ENCODE measurements at places on chromosomes 6 and 20.

- DNase-seq = no peak
These were observed 62.7 kb downstream of the NOL4L start for GRCh38 chr20:32522526-32522775.

DNA sequence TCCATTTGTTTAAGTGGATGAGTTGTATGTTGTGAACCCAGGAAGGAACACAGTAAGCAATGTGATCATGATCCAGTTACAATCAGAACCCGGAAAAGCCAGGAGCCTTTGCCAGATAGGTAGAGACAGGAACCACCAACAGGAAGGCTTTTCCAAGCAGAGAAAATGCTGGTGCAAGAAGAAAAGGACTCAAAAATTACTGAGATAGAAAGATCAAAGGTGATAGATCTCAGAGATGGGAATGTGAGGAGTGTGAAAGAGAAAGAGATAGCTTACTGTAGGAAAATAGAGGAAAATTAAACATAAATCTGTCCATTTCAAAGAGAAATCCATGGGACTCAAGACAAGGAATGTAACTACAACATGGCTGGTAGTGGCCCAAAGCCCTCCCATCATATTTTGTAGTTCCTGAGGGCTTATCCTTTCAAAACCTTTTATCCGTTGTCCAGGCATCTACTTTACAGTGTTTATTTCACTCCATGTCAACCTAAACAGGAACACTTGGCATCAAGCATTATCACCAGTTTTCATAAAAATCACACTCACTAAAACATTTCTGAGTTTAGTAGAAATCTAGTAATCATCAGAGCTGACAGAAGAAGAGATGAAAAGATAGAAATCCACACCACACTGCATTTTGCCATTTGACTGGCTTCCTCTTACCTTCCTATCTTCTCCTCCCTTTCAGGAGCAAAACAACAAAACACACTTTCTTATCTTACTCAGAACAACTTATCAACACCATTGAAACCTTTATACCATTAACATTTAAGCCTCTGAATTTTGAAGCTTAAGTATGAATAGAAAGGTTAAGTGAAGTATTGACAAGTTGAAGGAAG lies 44.5 kb upstream of the STXBP5 start:
- DNase-seq = no peak

DNA sequence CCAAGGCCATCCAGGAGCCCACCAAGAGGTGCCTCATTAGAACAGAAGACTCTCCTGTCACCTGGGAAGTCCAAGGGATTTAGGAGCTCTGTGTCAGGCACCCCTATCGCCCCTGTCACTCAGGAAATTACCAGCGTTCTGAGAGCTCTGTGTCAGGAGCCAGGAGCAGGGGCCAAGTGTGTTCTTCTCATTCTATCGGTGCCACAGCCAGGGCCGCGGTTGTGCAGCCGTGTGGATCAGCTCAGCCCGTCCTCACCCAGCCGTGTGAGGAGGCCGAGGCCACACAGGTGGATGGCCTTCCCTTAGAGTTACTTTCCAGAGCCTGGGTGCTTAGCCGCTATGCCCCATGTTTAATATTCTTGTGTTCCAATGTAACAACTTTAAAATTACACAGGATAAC lies 9.8 kb downstream of the MTG2 start:
- DNase-seq = no peak

DNA sequence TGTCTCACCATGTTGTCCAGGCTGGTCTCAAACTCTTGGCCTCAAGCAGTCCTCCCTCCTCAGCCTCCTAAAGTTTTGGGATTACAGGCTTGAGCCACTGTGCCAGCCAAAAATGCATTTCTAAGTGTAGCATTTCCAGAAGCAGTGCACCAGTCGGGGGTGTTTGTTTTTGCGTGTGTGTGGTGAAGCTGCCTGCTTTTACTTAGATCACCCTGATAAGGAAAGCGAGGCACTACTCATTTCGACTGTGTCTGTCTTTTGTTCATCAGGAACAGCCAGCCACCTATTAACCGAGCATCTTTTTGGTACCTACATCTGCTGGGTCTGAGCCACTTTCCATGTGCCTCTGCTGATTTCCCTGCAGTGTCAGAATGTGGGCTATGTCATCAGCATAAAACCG lies 18.7 kb downstream of the SIRT5 start:
- no peak for DNase-seq

GRCh38 chr6:90173262-90173925 lies 123.2 kb downstream of the BACH2 start:
- DNase-seq = no peak

GRCh38 chr20:62753626-62754025 lies 42.6 kb upstream of the MRGBP start:
- DNase-seq = no peak

DNA sequence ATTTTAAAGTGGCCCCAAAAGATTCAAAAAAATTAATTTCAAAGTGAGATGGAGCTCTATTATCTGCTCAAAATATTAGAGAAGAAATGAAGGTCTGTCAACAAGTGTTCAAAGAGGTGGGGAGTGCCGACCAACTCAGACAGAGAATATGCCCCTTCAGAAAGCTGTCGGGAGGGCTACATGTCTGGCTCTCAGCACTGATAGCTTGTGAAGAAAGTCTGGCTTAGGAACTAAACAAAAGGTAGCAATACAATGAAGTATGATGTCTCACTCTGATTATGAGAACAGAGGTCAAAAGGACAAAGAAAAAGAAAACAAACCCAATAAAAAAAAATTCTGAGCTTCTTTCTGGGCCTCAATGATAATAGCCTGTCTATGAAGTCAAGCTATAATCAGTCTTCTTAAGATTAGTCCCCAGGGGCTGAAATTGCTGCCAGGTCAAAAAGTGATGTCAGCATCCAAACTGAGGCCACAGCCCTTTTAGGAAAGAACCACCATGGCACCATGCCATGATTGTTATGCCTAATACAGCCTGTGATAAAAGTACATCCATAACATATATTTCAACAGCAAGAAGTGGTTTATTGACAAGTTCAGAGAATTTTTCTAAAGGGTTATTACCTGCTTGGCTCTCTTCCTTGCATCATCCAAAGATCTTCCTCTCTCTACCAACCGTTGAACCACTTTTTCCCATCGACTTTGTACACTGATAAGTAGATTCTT lies 150.9 kb downstream of the DST start:
- DNase-seq = no peak

DNA sequence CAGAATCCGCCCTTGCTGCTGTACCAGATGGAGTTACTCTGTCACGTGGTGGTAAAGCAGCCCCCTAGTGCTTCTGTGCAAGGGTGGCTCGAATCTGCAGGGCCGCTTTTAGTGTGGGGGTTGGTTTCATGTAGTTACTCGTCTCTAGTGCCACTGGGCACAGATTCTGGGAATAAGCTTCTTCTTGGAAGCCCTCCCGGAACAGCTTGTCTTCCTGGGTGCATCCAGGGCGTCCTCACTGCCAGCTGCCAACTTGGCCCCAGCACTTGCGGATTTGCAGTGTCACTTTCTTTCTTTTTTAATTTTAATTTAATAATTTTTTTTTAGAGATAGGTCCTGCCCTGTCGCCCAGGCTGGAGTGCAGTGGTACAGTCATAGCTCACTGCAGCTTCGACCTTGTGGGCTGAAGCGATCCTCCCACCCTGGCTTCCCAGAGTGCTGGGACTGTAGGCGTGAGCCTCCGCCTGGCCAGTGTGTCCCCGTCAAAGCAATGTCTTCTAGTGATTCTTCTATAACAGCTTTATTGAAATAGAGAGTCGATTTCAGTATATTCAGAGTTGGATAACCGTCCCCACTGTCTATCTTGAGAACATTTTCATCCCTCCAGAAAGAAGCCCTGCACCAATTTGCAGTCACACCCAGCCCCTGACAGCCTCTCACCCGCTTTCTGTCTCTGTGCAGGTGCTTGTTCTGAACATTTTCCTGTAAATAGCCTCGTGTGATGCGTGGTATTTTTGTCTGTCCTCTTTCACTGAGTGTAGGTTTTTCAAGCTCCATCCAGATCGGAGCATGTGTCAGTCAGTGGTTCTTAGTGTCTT lies 25.9 kb downstream of the PYGB start:
- DNase-seq = no peak

DNA sequence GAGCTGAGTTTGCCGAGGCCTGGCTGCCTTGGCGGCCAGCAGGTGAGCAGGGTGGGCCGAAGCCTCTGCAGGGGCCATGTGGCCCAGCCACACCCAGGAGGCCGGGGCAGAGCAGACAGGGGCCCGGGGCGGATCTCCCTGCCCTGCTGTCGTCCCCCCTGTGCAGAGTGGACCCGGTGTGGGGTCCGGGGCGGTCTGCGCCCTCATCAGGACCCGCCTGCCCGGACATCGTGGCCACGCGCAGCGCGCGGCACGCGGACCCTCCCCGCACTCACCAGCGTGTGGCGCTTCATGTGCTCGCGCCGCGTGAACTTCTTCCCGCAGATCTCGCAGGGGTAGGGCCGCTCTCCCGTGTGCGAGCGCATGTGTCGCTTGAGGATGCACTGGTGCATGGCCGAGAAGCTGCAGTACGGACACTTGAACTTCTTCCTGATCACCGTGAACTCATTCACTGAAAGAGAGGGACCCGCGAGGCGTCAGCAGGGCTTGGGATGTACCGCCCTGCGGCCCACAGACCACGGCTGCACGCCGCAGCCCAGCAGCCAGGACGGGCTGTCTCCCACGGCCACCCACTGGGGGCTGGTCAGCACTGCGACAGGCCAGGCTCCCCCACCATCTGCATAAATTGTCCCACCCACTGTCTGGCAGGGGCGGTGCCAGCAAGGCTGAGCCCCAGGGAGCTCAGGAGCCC lies 13.0 kb downstream of the SLC2A4RG start:
- no peak for DNase-seq

DNA sequence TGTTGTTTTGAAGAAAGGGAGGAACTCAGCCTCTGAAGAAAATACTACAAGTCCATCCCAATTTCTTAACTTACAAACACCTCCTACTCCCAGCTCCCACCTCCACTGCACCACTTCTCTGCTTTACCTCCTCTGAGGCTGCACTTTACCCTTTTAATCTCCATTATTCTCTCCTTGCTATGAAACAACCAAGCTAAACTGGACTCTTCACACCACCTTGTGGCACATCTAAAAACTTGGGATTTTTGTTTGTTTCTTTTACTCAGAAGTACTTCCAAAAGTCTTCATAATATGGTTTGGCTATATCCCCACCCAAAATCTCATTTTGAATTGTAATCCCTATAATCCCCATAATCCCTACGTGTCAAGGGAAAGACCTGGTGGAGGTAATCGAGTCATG lies 142.2 kb downstream of the MOXD1 start:
- no peak for DNase-seq

GRCh38 chr6:121666814-121667213 lies 231.4 kb downstream of the GJA1 start:
- DNase-seq = no peak

DNA sequence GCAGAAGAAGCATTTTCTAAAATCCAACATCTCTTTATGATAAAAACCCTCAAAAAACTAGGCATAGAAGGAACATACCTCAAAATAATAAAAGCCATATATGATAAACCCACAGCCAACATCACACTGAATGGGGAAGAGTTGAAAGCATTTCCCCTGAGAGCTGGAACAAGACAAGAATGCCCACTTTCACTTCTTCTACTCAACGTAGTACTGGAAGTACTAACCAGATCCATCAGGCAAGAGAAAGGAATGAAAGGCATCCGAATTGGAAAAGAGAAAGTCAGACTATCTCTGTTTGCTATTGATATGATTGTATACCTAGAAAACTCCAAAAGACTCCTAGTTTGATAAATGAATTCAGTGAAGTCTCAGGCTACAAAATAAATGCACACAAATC lies 7.9 kb upstream of the CDK19 start:
- no peak for DNase-seq

DNA sequence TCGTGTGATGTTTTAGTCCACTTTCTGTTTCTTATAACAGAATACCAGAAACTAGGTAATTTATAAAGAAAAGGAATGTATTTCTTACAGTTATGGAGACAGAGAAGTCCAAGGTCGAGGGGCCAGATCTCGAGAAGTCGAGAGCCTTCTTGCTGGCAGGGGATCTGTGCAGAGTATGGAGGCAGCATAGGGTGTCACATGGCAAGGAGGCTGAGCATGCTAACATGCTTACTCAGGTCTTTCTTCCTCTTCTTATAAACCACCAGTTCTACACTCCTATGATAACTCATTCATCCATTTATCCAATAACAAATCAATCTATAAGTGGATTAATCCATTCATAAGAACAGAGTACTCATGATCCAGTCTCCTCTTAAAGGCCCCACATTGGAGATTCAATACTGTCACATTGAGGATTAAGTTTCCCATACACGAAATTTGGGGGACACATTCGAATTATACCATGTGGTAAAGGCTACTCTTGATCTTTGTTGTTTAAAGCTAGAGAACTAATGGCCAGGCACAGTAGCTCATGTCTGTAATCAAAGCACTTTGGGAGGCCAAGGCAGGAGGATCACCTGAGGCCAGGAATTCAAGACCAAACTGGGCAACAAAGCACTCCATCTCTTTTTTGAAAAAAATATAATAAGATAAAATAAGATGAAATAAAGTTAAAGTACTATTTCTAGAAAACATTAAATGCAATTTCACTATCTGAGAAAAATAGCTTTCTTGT lies 2.1 kb downstream of the GOPC start:
- DNase-seq = no peak

- no peak for DNase-seq
These were observed 58.3 kb upstream of the PDE10A start for GRCh38 chr6:165721356-165721755.

DNA sequence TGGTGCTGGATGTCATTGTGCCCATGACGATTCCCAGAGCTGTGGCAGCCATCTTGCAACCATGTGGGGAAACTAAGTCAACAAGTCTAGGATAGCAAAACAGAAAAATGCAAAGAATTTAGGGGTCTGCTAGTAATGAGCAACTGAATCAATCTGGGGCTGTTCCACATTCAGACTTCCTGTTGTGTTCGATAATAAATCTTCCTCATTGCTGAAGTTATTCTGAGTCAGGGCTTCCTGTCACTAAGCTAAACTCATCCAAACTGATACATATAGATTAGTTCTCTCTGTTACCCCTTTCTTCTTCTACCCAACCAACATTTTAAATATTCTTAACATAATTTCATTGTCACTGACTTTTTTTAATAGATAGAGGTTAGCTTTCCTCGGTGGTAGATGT lies 205.9 kb downstream of the HACE1 start:
- no peak for DNase-seq

GRCh38 chr6:26328265-26328844 lies 36.6 kb upstream of the BTN3A2 start:
- DNase-seq = no peak

- no peak for DNase-seq
These were observed 49.0 kb upstream of the ASF1A start for GRCh38 chr6:118844915-118845314.

DNA sequence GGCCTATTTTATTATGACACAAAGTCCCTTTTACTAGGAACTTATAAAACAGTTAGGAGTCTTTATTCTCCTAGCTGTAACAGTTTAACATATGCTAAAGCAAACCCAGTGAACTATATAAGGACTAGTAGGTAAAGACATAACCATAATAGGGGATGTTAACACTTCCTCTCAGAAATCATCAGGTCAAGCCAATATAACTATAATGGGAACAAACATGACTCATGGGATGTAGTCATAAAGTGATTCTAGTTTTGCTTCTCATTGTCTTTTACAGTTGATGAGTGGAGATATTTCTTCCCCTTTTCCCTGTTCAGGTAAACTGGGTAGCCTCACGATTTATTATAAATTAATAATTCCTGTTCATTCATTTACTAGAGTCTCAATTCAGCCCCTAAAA lies 9.7 kb downstream of the PTCHD4 start:
- DNase-seq = no peak

All from AG09309 (cell line).